ENCODE measurements at places on chromosomes 3 and 15. TPM values are rescaled to one million over a fixed set of nuclear protein-coding genes. Genes with fewer than 3 reads are reported as not detected.

DNA sequence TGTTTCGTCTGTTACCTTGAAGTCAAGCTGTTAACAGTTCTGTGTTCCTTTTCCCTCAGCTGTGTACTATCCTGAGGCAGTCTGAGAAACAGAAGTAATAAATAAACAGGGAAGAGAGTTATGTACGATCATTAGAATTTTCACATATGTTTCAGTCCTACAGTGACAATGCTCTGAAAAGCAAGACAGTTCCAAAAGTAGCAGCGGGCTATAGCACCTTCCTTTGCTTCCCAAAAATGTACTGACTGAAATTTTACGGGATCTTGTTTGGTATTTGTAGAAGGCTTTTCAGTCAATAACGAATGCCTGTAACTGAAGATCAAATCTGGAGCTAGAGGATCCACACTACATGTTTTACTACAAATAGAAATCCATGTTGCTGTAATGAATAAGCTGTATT, 428.1 kb downstream of the PYDC2 start:
- DNase-seq = no peak

DNA sequence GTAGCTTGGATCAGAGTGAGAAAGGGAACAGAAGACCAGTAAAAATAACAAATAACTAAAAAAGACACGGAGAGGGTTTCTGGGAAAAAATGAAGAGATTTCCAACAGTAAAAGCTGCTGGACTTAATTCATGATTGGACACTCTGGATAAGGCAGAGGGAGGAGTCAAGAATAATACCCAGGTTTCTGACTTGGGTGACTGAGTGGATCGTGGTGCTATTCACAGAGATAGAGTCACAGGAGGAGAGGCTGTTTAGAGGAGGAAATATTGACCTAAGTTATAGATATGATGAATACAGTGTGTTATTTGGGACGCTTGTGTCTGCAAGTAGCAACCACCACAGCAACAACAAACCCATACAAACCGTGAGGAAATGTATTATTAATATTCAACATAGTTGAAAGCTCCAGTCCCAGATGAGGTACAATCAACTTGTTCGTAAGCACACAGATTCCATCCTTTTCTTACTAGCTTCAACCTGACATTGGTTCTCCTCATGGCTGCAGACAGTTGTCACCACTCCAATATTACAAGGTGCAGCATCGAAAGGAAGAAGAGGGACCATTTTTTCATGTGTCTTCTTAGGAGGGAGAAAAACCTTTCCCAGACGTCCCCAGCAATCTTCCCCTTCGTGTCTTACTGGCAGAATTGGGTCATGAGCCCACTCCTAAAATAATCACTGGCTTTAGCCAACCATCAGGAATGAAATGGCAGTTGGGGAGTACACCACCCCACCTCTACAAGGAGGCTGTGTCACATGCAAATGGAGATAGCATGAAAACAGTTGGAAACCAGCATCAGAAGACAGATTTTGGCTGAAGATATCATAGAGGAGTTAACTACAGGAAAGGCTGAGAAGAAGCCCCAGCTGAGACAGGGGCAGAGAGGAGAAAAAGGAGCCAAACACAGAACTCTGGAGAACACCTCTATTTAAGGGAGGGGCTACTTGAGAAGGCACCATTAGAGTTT, 387.8 kb downstream of the SHQ1 start:
- DNase-seq = no peak

Gene TPRG1
- 22.3 TPM for total RNA-seq

GRCh38 chr15:77821188-77821958, 188.7 kb upstream of the LINGO1 start:
- DNase-seq = no peak

Gene SH2D7
- not detected for total RNA-seq

Gene TLR9
- 0.87 TPM for total RNA-seq

DNA sequence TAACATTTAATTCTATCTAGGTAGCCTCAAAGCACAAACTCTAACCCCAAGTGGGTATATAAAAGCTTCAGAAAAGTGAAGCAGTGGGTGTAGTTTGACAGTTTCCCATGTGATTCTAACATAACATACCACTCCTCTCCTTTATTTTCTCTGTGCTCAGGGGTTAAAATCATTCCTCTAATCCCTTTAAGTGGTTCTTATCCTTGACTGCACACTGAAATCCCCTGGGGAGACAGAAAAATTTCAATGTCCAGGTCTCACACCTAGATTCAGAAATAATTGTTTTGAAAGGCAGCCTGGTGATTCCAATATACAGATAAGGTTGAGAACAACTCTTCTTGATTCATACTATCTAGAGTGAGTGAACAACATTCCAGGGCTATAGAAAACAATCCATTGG, 986.4 kb downstream of the ROBO1 start:
- DNase-seq = no peak

Gene GHSR
- total RNA-seq = not detected

GRCh38 chr3:23129117-23129516, 74.0 kb upstream of the UBE2E2 start:
- no peak for DNase-seq

Gene TMC3
- not detected for total RNA-seq

Gene SCAANT1
- not detected for total RNA-seq

DNA sequence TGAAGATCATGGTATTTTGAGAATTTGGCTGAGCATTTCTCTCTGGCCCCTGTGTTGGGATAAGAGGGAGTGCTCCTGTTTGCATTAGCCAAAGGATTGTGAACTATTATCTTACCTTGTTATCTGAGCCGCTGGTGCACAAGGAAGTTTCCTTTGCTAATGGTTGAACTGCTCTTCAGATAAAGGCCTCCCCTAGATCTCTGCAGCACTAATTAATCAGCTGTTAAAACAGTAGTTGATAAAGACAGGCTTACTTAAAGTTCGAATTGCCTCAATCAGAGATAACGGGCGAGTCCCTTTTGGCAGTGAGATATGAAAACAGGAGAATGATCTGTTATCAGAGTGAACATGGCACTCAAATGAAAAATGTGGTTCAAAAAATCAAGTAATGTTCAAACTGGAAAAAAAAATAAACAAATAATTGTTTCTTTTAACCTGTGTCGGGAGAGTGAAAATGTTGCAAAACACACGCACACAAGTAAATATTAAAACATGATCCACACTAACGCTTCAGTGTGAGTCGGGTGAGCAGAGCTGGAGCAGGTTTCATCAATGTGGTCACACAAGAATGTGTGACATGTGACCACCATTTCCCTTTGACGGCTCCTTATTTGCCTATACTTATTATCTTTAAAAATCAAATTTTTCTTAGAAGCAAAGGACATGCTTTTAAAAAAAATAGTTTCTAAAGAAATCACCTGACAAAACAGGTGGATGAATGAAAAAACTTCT, 469.1 kb downstream of the SOX2 start:
- no peak for DNase-seq

Gene CMTM7
- 53.2 TPM for total RNA-seq

DNA sequence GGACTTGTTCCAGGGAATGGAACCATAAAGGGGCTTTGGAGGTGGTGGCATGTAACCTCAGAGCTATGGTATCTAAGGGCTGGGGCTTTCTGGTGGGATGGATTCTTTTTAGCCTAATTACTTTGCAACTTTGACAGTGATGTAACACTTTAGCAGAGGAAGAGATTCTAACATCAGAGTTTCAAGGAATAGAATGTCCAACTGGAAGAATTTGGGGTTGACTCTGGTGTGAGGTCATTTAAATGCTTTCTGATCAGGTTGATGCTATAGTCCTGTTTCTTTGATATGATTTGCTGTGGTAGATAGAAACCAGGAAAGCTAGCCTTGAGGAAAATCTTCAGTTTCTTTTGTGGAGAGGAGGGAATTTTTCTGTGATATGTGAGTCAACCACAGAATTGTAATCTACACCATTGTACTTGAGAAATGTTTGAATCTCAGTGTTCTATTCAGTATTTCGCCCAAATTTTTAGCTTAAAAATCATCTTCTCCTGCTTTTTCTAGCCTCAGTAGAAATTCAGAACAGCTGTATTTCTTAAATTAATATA, 40.0 kb downstream of the ATP2C1 start:
- no peak for DNase-seq

Gene ROBO2
- total RNA-seq = 27.1 TPM

Gene TMEM158
- total RNA-seq = 2.1 TPM

Gene SRGAP3
- total RNA-seq = 3.2 TPM

DNA sequence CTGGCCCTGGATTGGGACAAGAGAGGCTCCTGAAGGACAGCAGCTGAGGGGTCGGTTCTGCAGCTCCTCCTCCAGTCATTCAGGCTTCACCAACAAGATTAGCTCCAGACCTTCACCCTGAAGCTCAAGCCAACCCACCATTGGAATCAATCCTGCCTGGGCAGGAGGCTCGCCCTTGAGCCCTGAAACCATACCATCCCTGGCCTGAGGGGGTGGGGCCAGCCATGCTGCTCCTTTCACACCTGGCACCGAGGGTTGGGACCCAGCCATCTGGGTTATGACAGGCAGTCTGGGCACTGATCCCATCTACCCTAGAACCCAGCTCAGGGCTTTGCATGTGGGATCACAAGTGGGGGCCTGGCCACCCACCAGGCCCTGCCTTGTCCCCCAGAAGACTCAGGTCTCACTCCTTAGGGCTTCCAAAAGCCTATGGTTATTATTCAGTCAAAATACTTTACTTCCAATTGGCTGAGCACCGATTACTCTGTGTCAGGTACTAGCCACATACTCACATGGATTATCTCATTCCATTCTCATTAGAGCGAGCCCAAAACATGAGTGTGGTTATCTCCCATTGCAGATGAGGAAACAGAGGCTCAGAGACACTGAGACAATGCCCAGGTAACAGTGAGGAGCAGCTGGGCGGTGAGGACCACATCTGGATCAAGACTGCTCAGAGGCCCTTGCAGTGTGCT, 3.1 kb downstream of the ABHD14B start:
- no peak for DNase-seq

DNA sequence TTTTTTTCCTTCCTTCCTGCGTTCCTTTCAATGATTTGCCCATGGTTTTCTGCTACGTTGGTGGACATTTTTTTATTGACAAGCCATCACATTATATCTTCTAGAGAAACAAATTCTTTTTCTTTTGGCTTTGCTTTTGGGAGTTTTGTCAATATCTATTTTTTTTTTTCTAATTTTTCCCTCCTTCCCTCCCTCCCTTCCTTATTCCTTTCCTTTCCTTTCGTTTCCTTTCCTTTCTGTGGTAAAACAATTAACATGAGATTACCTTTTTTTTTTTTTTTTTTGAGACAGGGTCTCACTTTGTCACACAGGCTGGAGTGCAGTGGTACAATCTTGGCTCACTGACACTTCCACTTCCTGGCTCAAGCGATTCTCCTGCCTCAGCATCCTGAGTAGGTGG, 153.7 kb downstream of the THRB start:
- no peak for DNase-seq

Gene BCHE
- total RNA-seq = 6.8 TPM

GRCh38 chr15:24318981-24319380, 356.6 kb upstream of the NPAP1 start:
- no peak for DNase-seq

DNA sequence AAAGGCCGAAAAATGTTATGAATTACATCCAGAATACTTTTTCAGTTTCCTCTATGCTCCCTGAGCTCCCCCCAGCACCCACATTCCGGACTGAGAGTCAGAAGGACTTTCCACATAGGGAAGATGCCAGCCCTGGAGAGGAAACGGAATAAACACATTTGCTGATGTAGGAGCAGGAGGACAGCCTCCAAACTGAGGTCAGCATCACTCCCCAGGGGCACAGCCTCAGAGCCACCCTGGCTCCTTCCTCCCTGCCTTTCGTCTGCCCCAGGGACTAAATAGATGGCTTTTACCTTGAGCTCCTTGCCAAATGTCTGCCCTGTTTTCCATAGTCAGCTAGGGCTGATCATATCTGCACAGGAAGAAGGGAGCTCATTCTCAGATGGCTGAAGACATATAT, 22.6 kb upstream of the SLCO2A1 start:
- DNase-seq = peak; percentile 17

- no peak for DNase-seq
Measured at GRCh38 chr15:58431221-58432149, at the start of gene LIPC. Gene LIPC, plus strand, starts transcription at chr15:58431991. Its CDS starts 42 bp downstream, at chr15:58432033.

- DNase-seq = no peak
Measured at GRCh38 chr3:185820973-185821758, 3.7 kb downstream of the IGF2BP2 start.

GRCh38 chr15:51935466-51936104, 36.0 kb downstream of the LEO1 start:
- DNase-seq = no peak

Gene IL5RA
- 0.69 TPM for total RNA-seq

Gene AP3B2
- total RNA-seq = 3.8 TPM

DNA sequence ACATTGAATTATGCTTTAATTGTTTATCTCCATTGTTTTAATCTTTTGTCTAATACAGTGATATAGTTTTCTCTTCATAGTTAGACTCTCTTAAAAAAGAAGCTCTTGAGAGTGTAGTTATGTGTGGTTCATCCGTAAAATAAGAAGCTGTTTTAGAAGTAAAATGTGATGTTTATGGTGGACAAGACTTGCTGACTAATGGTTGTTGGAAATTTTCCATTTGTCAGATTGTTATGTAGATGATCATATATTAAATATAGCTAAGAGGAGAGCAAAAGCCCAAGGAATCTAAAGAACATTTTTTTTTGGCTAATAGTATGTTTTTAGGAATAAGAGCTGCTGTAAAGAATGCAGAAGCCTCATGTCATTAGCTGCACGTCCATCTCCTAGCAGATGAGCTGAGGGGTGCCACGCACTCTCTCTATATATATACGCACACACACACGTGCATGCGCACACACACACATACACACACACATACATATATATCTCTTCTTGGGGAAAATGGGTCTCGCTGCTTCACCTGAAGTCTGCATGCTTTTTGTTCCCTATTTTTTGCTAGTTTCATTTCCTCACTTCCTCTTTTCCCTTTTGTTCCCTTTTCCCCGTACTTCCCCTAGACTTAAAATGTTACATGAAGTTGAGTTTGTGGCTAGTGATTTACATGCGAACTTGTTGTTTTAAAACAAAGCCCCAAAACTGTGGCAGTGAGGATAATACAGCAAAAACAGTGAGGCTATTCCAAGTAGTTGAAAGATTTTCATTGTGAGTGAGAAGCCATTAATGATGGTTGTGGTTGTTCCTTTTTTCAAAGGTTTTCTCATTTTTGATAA, 107.8 kb downstream of the MBNL1 start:
- DNase-seq = no peak

Gene CCR3
- 0.43 TPM for total RNA-seq

- no peak for DNase-seq
Measured at GRCh38 chr15:55552451-55552850, 35.7 kb downstream of the PYGO1 start.

Gene PRR20G
- total RNA-seq = not detected

Gene NANOGP8
- not detected for total RNA-seq

- DNase-seq = no peak
Measured at GRCh38 chr3:101836652-101837598, 12.4 kb upstream of the NFKBIZ start.

DNA sequence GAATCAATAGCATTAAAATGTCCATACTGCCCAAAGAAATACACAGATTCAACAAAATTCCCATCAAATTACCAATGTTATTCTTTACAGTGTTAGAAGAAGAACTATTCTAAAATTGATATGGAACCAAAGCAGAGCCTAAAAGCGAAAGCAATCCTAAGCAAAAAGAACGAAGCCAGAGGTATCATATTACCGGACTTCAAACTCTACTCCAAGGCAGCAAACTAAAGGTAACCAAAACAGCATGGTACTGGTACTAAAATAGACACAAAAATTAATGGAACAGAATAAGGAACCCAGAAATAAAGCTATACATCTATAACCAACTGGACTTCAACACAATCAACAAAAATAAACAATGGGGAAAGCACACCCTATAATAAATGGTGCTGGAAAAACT, 167.5 kb downstream of the ADAMTS9 start:
- DNase-seq = no peak

GRCh38 chr15:74833376-74834107, 7.1 kb downstream of the CPLX3 start:
- no peak for DNase-seq
